Breast epithelium (tissue), 4 donors: ENCODE measurements at places on chromosomes 12 and 14. TPM values are rescaled to one million over a fixed set of nuclear protein-coding genes. Genes with fewer than 3 reads are reported as not detected.

GRCh38 chr12:4572680-4573079, 10.7 kb downstream of the DYRK4 start:
- no peak for DNase-seq
- H3K36me3 ChIP-seq: no peaks in the 10 kb centered on the region
- H3K4me1 ChIP-seq: no peaks in the 10 kb centered on the region

- no peak overlapping the region for H3K4me3 ChIP-seq
- no peaks in the 10 kb centered on the region for H3K36me3 ChIP-seq
- DNase-seq: no peak
- no peaks in the 10 kb centered on the region for H3K27me3 ChIP-seq
- peak overlapping the region; percentile 53 for H3K27ac ChIP-seq
Measured at GRCh38 chr12:46219877-46220655, 48.8 kb downstream of the SLC38A1 start.

DNA sequence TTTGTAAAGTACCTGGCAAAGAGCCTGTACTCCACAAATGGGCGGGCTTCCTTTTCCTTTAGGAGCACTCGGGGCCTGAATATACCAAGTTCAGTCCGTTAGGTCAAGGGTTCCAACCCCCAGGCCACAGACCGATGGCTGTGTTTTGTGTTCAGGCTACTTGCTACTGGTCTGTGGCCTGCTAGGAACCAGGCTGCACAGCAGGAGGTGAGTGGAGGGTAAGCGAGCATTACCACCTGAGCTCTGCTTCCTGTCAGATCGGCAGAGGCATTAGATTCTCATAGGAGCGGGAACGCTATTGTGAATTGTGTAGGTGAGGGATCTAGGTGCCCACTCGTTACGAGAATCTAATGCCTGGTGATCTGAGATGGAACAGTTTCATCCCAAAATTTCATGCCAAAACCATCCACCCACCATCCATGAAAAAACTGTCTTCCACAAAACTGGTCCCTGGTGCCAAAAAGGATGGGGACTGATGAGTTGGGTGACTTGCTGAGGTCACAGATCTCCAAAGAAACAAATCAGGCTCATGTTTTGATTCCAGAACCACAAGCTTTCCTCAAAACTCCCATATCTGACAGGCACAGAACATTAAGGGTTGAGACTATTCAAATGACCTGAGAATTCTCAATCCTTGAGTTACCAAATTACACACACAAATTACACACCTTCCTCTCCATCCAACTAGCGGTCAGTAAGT, 4.2 kb downstream of the CSRP2 start:
- DNase-seq: no peak
- no peaks in the 10 kb centered on the region for H3K4me1 ChIP-seq
- no peaks in the 10 kb centered on the region for H3K36me3 ChIP-seq
- H3K27me3 ChIP-seq: no peaks in the 10 kb centered on the region
- H3K4me3 ChIP-seq: no peak overlapping the region
- H3K27ac ChIP-seq: no peak overlapping the region

DNA sequence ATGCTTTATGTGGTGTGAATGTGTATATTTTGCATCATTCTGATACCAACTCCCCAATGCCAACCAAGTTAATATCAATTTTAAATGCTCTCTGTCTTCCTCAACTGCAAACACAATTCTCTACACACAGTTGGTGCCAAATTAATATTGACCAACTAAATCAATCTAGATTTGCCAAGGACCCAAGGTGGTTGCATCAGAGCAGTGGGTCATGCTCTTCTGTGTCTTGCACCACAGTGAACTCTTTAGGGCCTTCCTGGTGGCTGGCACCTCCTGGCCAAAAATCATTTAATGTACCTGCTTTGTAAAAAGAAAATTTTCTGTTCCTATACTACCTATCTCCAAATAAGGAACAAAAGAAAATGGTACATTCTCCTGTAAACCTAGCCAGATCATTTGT, 14.1 kb downstream of the COQ10A start:
- H3K4me3 ChIP-seq: no peak overlapping the region
- H3K27ac ChIP-seq: no peak overlapping the region
- DNase-seq: no peak
- H3K4me1 ChIP-seq: no peaks in the 10 kb centered on the region
- no peaks in the 10 kb centered on the region for H3K27me3 ChIP-seq

DNA sequence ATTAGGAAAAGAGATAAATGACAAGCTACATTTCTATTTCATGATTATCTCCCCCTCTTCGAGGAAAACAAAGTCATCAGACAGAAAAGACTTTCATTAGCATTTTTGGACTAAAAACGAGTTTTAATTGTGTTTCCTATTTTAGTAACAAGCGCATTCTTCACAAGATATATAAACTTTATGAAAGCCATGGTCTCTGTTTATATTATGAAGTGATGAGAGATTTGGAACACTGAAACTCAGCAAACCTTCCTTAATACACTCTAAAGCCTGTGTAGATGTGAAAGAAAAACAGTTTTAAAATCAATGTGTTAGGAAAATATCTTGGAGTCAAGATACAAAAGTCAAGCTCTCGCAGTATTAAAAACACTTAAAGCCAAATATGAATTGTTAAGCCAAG, 539.1 kb downstream of the LRFN5 start:
- H3K36me3 ChIP-seq: no peaks in the 10 kb centered on the region
- H3K27ac ChIP-seq: no peak overlapping the region
- no peaks in the 10 kb centered on the region for H3K4me1 ChIP-seq
- no peaks in the 10 kb centered on the region for H3K27me3 ChIP-seq
- no peak for DNase-seq

DNA sequence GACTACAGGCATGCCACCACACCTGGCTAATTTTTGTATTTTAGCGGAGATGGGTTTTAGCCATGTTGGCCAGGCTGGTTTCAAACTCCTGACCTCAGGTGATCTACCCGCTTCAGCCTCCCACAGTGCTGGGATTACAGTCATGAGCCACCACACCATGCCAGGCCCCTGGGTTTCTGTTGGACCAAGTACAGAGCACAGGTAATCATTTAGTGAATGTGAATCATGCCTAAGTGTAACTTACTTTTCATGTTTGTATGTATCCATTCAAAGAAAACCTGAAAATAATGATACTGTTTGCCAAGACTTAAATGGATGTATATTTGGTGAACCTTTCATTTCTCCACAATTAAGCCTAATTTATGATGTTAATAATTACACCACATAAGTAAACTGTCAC, 65.9 kb downstream of the FGD6 start:
- no peaks in the 10 kb centered on the region for H3K4me1 ChIP-seq
- no peak for DNase-seq
- H3K36me3 ChIP-seq: no peaks in the 10 kb centered on the region
- no peaks in the 10 kb centered on the region for H3K27me3 ChIP-seq

GRCh38 chr14:79842270-79842669, 369.0 kb downstream of the DIO2 start:
- H3K27ac ChIP-seq: no peak overlapping the region
- DNase-seq: no peak
- H3K36me3 ChIP-seq: no peaks in the 10 kb centered on the region
- H3K4me3 ChIP-seq: no peak overlapping the region
- no peaks in the 10 kb centered on the region for H3K4me1 ChIP-seq

DNA sequence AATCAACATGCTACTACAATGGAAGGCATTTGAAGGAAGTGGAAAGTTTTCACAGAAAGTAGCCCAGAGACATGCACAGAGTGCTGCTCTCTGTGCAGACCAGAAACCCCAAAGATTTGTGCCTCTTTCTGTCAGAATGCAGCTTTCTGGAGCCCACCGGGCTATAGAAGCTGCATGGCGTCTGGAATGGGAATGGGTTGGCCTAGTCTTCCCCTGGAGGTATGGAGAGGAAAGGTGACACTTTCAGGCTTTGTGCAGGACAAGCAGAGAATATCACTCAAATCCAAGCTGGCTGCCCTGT, 21.3 kb upstream of the ZFP36L1 start:
- H3K27me3 ChIP-seq: no peaks in the 10 kb centered on the region
- H3K4me1 ChIP-seq: peaks cover 7% of the 10 kb centered on the region
- no peaks in the 10 kb centered on the region for H3K36me3 ChIP-seq
- peak overlapping the region; percentile 99 for H3K27ac ChIP-seq

DNA sequence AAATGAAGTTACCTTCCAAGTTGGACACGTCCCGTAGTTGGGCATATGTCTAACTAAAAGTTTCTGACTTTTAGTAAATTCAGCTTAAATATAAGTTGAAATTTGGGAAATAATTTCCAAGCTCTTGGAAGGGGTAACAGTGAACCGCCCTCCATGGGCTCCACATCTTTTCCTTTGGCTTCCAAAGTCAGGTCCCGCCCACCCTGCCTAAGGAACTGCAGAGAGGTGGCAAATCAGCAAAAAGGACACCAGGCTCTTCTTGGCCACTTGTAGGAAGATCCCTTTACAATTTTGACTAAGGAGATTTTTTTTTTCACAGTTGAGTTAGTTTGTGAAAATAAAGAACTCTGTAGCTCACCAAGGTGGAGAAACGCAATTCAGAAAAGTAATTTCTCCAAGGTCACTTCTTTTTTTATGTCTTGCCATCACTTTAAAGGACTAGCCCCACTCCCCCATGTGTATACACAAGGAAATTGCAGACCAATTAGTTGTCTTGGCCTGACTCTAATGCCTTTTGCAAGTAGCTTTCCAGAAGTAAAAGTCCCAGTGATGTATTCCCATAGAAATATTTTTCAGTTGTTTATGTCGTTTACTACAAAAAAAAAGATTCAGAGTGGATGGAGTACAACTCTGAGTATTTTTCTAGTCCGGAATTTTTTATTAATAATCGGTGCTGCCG, 181.2 kb downstream of the PELI2 start:
- H3K27ac ChIP-seq: no peak overlapping the region
- no peaks in the 10 kb centered on the region for H3K36me3 ChIP-seq
- H3K4me1 ChIP-seq: no peaks in the 10 kb centered on the region
- H3K4me3 ChIP-seq: no peak overlapping the region
- no peaks in the 10 kb centered on the region for H3K27me3 ChIP-seq
- no peak for DNase-seq

DNA sequence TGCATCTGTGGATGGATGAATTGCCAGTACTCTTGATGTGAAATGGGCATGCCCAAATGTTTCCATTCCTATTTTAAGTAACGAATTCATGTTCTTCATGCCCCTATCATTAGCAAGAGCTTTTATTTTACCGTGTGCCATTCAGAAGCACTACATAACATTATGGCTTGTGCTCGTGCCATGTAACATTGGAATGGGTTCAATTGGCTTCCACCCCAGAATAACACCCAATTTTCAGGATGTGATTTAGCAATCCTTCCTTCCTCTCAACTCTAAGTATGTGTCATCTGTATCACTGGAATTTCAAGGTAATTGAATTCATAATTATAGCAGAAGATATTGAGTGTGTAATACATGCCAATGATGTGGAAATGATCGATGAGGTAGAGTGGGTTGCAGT, 145.8 kb upstream of the TMPO start:
- H3K4me3 ChIP-seq: no peak overlapping the region
- no peaks in the 10 kb centered on the region for H3K4me1 ChIP-seq
- no peak for DNase-seq
- H3K27me3 ChIP-seq: no peaks in the 10 kb centered on the region

GRCh38 chr14:95258754-95259593, 60.7 kb downstream of the CLMN start:
- no peaks in the 10 kb centered on the region for H3K36me3 ChIP-seq
- peaks cover 15% of the 10 kb centered on the region for H3K4me1 ChIP-seq
- no peak for DNase-seq
- no peak overlapping the region for H3K4me3 ChIP-seq
- no peaks in the 10 kb centered on the region for H3K27me3 ChIP-seq

- no peaks in the 10 kb centered on the region for H3K4me1 ChIP-seq
- no peaks in the 10 kb centered on the region for H3K36me3 ChIP-seq
- H3K27ac ChIP-seq: no peak overlapping the region
- no peak overlapping the region for H3K4me3 ChIP-seq
- H3K27me3 ChIP-seq: no peaks in the 10 kb centered on the region
Measured at GRCh38 chr12:54266852-54267251, 13.1 kb downstream of the CBX5 start.

GRCh38 chr12:31590642-31591379, at the start of gene DENND5B:
Gene DENND5B, minus strand, starts transcription at chr12:31591136. Its CDS starts 304 bp downstream, at chr12:31590832.
- peaks cover 3% of the 10 kb centered on the region for H3K4me1 ChIP-seq
- H3K27me3 ChIP-seq: no peaks in the 10 kb centered on the region
- H3K27ac ChIP-seq: peak within 1 kb of the TSS; percentile 91
- H3K36me3 ChIP-seq: no peaks in the 10 kb centered on the region
- H3K4me3 ChIP-seq: peak within 1 kb of the TSS; percentile 93

DNA sequence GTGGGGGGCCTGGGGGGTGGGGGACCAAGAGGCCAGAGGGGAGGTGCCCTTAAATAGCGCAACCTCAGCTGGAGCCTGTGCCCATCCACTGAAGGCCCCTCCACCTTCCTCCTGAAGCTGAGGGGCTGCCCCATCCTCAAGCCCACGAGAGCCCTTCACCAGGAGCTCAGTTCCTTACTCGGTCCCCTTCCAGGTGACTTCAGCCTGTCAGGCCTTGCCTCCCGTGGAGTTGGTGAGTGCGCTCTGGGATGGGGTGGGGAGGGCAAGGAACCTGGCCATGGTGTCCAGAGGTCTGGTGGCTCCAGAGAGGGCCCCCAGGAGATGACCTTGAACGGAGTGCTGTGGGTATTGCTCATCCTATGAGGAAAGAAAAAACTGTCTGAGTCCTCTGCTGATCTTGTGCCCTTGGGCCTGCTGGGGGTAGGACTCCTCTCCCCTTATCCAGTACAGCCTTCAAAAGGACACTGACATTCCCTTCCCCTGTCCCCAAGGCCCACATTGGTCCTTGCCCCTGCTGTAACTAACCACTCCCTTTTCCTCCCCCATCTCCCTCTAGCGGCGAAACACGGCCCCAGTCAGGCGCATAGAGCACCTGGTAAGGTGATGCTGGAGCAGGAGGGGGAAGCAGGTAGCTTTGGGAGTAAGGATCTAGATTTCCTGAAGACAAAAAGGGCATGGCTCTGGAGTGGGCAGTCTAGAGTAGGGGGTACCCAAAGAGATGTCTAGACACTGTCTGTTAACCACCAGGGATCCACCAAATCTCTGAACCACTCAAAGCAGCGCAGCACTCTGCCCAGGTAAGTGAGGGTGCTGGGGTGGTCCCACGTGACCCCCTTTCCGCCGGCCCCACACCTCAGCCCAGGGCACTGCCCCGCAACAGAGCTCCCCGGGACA, 3.6 kb downstream of the TNS2 start:
- no peaks in the 10 kb centered on the region for H3K36me3 ChIP-seq
- peak; percentile 81 for DNase-seq
- peak overlapping the region; percentile 78 for H3K4me3 ChIP-seq
- peak overlapping the region; percentile 97 for H3K27ac ChIP-seq
- no peaks in the 10 kb centered on the region for H3K27me3 ChIP-seq
- peaks cover 17% of the 10 kb centered on the region for H3K4me1 ChIP-seq

- H3K36me3 ChIP-seq: no peaks in the 10 kb centered on the region
- no peak for DNase-seq
- H3K27ac ChIP-seq: no peak overlapping the region
- H3K4me1 ChIP-seq: no peaks in the 10 kb centered on the region
- H3K27me3 ChIP-seq: no peaks in the 10 kb centered on the region
Measured at GRCh38 chr14:92258934-92259333, 64.0 kb upstream of the SLC24A4 start.

GRCh38 chr14:86946446-86946845, 1046.5 kb downstream of the GALC start:
- no peaks in the 10 kb centered on the region for H3K36me3 ChIP-seq
- no peak overlapping the region for H3K27ac ChIP-seq
- DNase-seq: no peak
- H3K4me1 ChIP-seq: no peaks in the 10 kb centered on the region
- no peak overlapping the region for H3K4me3 ChIP-seq
- no peaks in the 10 kb centered on the region for H3K27me3 ChIP-seq

Gene KRT2
- not detected for total RNA-seq

Gene SRRM4
- not detected for total RNA-seq

Gene COL2A1
- total RNA-seq: 1.6 TPM

Gene PDE3A
- 9.4 TPM for total RNA-seq

Gene TSPAN19
- total RNA-seq: not detected

Gene EPYC
- total RNA-seq: not detected

Gene AICDA
- 0.96 TPM for total RNA-seq

Gene SERPINA3
- 1,497 TPM for total RNA-seq

Gene LGALS3
- 580 TPM for total RNA-seq

Gene LAG3
- total RNA-seq: 0.44 TPM

Gene TMPRSS12
- total RNA-seq: not detected

Gene LMO3
- total RNA-seq: 6.9 TPM
